ENCODE measurements at places on chromosomes 16 and 17. TPM values are rescaled to one million over a fixed set of nuclear protein-coding genes. Genes with fewer than 3 reads are reported as not detected.

DNA sequence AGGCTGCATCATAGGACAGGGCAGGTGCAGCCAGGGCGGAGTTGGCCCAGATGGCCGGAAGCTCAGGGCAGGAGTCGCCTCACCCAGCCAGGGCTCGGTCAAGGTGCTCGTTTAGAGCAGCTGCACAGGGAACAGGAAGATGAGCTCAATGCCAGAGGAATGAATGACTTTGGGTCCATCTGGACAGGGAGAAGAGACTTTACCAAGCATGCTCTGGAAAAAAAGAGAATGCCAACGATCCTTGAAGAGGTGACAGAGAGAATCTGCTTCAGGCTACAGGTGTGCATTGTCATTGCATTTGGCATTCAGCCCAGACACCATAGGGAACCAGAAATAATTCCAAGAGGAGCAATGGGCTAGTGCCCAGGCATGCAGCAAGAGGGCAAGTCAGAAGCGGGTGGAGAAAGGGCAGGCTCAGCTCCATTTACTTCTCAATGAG lies 6.7 kb upstream of the MPP3 start:
- no peak for DNase-seq

The GPR139 gene
- not detected for total RNA-seq

- DNase-seq = no peak
These were observed 206.6 kb downstream of the CDH8 start for GRCh38 chr16:61829631-61830030.

GRCh38 chr17:4908711-4909496 lies 6.0 kb upstream of the CHRNE start:
- peak; percentile 53 for DNase-seq

- DNase-seq = no peak
These were observed 26.1 kb downstream of the CACNA1G start for GRCh38 chr17:50586421-50587247.

The SYNGR3 gene
- 0.49 TPM for total RNA-seq

The MARVELD3 gene
- total RNA-seq = not detected

- DNase-seq = no peak
These were observed 1.6 kb downstream of the SNAI3 start for GRCh38 chr16:88684569-88685155.

The PAQR4 gene
- 5.8 TPM for total RNA-seq

- DNase-seq = no peak
These were observed 40.9 kb downstream of the LAT start for GRCh38 chr16:29025735-29026134.

DNA sequence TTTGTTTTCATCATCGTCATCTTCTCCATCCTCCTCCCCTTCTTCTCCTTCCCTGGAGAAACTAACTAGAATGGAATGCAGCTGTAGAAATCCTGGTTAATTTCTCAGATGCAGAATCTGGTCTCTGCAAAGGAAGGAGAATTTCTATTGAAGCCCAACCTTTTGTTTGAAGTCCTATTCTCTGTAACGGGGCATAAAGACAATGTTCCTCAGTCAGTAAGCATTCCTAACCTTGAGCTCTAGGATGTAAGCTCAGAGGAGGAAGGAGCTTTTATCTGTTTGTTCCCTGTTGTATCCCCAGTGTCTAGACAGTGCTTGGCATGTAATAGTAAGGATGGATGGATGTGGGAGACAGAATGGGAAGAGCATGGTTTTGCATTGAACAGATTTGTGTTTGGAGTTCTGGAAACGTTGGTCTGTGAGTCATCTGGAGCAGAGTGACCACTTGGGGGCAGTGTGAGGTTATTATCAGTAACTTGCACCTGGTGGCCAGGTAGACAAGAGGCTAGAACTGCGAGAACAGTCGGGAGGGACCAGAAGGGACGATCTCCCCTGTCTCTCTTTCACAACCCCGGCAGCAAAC lies 363.7 kb downstream of the SNX29 start:
- no peak for DNase-seq

DNA sequence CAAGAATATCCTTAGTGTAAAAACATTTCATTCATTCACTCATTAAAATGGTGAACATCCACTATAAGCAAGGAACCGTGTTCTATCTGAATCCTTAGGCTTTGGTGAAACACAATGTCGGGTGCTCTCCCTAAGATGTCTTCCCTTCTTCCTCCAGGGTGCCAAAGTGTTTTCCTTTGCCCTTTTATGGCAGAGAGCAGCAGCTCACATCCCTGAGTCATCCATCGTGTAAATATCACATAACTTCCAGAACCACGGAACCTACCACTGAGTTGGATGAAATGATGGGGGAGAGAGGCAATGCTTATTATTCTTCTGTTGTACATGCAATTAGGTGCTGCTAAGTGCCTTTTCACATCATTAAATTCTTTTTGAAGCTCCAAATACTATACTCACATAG lies 50.2 kb downstream of the DNAH3 start:
- no peak for DNase-seq

- no peak for DNase-seq
These were observed 446.7 kb downstream of the HS3ST3B1 start for GRCh38 chr17:14747603-14747950.

- DNase-seq = no peak
These were observed 3.4 kb downstream of the MAP3K14 start for GRCh38 chr17:45313421-45313771.

GRCh38 chr16:51569203-51569931 lies 418.3 kb upstream of the SALL1 start:
- DNase-seq = no peak

- no peak for DNase-seq
These were observed 78.0 kb downstream of the RAP1GAP2 start for GRCh38 chr17:2874189-2874686.

DNA sequence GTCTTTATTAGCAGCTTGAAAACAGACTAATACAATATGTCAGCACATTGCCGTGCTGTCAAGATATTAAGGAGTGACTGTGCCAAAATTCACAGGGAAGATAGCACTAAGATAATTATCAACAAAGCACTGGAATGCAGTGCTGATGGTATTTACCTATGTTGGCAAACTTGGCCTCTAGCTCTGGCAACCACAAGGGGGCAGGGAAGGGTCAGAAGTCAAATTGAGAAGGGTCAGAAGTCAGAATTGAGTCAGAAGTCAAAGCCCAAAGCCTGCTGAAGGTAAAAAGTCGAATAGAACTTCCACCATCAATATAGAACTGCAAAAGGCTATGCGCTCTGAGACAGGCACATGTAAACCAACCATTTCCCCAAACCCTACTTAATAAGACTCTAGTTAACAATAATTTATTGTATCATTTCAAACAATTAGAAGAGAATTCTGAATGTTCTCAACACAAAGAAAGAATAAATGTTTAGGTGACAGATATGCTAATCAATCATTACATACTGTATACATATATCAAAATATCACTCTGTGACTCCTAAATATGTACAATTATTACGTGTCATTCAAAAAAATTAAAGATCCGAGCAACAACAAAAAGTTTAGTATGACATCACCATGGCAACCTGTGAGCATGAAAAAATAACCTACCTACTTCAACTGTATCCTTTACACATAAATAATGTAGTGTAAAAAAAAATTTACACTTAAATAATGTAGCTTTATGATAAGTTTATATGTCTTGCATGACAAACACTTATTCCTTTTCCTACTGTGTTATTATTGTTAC lies 916.1 kb downstream of the KCNJ2 start:
- DNase-seq = no peak

The RHOT1 gene
- total RNA-seq = 47.0 TPM

DNA sequence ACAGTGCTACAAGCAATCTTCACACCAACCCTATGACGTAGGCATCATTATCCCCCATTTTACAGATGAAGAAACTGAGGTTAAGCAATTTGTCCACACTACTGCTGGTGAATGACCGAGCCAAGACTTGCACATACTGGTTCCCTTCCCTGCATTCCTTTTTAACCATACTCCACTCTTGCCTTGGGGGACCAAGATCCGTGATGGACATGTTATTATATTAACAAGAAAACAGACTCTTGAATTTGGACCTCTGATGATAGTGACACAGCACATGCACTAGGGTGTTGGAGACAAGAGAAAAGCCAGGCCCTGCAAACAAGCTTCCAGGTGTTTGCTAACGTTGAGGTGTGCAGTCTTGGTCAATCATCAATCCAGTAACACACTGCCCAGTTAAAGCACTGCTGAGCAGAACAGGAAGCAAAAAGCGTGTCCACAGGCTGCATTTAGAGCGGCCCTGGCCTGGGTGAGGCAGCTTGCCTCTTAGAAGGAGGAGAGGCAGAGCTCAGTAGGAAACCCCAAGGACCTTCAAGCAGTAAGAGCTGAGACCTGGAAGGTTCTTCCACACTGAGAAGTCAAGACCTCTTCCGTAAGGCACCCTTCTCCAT lies 36.7 kb downstream of the HNF1B start:
- no peak for DNase-seq

DNA sequence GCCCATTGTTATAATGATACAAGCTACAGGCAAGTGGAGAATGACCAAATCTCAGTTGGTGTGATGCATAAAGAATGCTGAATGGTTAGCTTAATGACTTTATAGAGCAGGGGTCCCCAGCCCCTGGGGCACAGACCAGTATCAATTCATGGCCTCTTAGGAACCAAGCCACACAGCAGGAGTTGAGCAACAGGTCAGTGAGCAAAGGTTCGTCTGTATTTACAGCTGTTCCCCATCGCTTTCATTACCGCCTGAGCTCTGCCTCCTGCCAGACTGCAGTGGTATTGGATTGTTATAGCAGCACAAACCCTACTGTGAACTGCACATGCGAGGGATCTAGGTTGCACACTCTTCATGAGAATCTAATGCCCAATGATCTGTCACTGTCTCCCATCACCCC lies 114.0 kb upstream of the ZFHX3 start:
- no peak for DNase-seq

- no peak for DNase-seq
These were observed 47.5 kb upstream of the ERN1 start for GRCh38 chr17:64177311-64178010.

The MYADML2 gene
- total RNA-seq = not detected

The KCTD19 gene
- total RNA-seq = not detected

GRCh38 chr17:19264681-19265080 lies 27.5 kb downstream of the EPN2 start:
- no peak for DNase-seq

The DLX3 gene
- total RNA-seq = 0.54 TPM

- no peak for DNase-seq
These were observed 195.3 kb downstream of the GSG1L start for GRCh38 chr16:27868180-27868579.

GRCh38 chr17:2963332-2964027 lies 99.9 kb downstream of the OR1D5 start:
- DNase-seq = no peak

The TMED6 gene
- total RNA-seq = not detected

DNA sequence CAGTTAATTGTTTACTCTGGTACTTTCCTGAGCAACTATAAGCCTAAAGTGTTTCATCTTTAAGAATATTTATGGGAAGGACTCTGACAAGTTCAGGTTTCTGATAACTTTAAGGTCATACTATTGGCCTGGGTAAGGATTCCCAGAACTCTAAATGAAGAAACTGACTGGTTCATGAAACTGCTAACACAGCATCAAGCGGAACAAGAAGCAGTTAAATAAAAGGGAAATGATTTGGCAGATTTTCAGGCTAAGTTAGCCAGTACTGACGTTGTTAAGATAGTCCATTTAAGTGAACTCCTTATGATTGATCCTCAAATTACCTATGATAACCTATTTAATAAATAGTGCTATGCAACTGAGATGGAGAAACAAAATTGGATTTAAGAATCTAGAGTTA lies 101.6 kb upstream of the CES5A start:
- DNase-seq = no peak

- DNase-seq = no peak
These were observed 9.0 kb downstream of the MYO15A start for GRCh38 chr17:18117533-18117932.

DNA sequence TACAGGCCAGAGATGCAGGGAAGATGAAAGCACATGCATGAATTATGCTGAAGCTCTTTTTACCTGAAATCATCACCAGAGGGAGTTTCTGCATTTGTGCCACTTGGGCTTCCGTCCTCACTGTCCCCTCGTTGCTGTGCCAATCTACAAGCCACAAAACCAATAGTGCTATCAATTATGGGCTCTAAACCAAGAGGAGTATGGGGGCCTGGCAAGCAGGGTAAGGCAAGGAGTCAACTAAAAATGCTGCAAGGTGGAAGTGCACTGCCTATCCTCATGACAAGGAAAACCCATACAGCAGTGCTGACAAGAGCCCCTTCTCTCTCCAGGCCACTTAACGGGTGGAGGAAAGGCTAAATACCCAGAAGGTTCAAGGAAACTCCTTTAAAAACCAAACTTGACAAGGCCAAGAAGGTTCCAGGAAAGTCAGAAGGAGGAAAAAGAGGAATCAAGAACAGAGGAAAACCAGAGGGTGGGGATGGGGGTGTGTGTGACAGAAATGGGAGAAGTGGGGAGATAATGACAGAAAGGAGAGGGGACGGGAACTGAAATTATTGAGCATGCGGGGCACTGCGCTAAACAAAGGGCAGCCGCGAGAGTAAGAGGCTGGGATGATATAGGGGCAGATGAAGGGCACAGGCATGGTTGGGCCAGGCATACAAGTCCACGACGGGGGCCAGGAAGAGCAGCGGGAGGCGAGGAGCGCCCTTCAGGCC lies 674 bp downstream of the C17orf75 start:
- DNase-seq = no peak

GRCh38 chr16:27728691-27729090 lies 178.7 kb downstream of the KATNIP start:
- no peak for DNase-seq

The CHST4 gene
- not detected for total RNA-seq

Measured in thoracic aorta (tissue), 2 donors.